Hepatocyte (in vitro differentiated cells): ENCODE measurements at places on chromosomes 5 and 9. TPM values are rescaled to one million over a fixed set of nuclear protein-coding genes. Genes with fewer than 3 reads are reported as not detected.

The ITK gene
- total RNA-seq = 0.20 TPM in 2 replicates

The CCL27 gene
- not detected in 2 replicates for total RNA-seq

The AK8 gene
- 0.40 and 1.8 TPM in 2 replicates for total RNA-seq

The CCDC192 gene
- total RNA-seq = not detected in 2 replicates

The CDO1 gene
- total RNA-seq = 29.5 and 29.8 TPM in 2 replicates

The PCDHA1 gene
- 0.04 TPM in 1 of 2 replicates, not detected in the other for total RNA-seq

The ITGA1 gene
- 40.3 and 46.9 TPM in 2 replicates for total RNA-seq

The OMD gene
- total RNA-seq = 0.17 and 0.28 TPM in 2 replicates

The NEUROG1 gene
- not detected in 2 replicates for total RNA-seq

The ORM2 gene
- 45.7 and 52.0 TPM in 2 replicates for total RNA-seq

The AIF1L gene
- total RNA-seq = 4.2 and 5.3 TPM in 2 replicates

The TPPP gene
- 1.6 and 2.0 TPM in 2 replicates for total RNA-seq

The RUSC2 gene
- 12.6 and 17.7 TPM in 2 replicates for total RNA-seq

The EDIL3 gene
- 35.6 and 42.4 TPM in 2 replicates for total RNA-seq

The SMIM33 gene
- not detected in 2 replicates for total RNA-seq

The FOXD4L6 gene
- not detected in 2 replicates for total RNA-seq

The CTXN3 gene
- total RNA-seq = not detected in 2 replicates

The DAP gene
- total RNA-seq = 69.1 and 74.8 TPM in 2 replicates

The MEIKIN gene
- total RNA-seq = not detected in 2 replicates

The THG1L gene
- 10.2 and 16.2 TPM in 2 replicates for total RNA-seq

The HSPB3 gene
- 1.8 and 3.2 TPM in 2 replicates for total RNA-seq

The LCN1 gene
- total RNA-seq = not detected in 2 replicates

The ZBTB26 gene
- 6.4 and 7.7 TPM in 2 replicates for total RNA-seq

The SH3RF2 gene
- total RNA-seq = 32.0 and 35.1 TPM in 2 replicates

The SLC23A1 gene
- total RNA-seq = 13.4 and 19.6 TPM in 2 replicates

The ATP10B gene
- 5.1 and 5.2 TPM in 2 replicates for total RNA-seq

The SLC4A9 gene
- 0.07 TPM in 1 of 2 replicates, not detected in the other for total RNA-seq

The IFNA21 gene
- not detected in 2 replicates for total RNA-seq

The SPATA9 gene
- 0.33 TPM in 1 of 2 replicates, not detected in the other for total RNA-seq

The PNPLA7 gene
- total RNA-seq = 0.56 and 0.77 TPM in 2 replicates

The PCDHGA5 gene
- total RNA-seq = 0.03 and 0.20 TPM in 2 replicates

The GABRA6 gene
- not detected in 2 replicates for total RNA-seq

The TSSK1B gene
- 0.60 TPM in 1 of 2 replicates, not detected in the other for total RNA-seq

The GPR150 gene
- 0.36 TPM in 1 of 2 replicates, not detected in the other for total RNA-seq
